ENCODE measurements at places on chromosomes 4 and X.
A peak's percentile ranks its signal among the peaks of the same experiment; 100 is the strongest.

GRCh38 chrX:56803850-56804681, 75.0 kb downstream of the NBDY start:
- DNase-seq, result no peak

GRCh38 chr4:181998398-181999295, 244.6 kb upstream of the TENM3 start:
- no peak for DNase-seq

DNA sequence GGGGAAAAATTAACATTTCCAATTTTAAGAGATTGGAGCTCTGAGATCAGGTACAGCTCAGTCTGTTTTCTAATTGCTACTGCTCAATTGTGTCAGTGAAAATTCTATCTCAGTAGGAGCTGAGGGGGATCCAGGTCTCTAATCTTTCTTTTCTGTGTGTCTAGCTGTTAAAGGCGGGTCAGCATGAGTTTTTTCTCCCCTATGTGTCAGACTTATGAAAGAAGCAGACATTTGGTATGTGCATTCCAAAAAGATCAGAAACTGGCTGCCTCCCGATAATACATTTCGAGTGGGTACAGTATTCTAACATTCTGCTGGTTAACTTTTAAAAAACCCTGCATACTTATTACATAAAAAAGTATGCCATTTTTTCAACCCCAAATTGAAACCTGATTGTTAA, 72.4 kb downstream of the PCDH7 start:
- no peak for DNase-seq

- no peak for DNase-seq
Measured at GRCh38 chr4:86091201-86091600, 268.7 kb downstream of the MAPK10 start.

- DNase-seq, result no peak
Measured at GRCh38 chr4:136219592-136220125, 1312.6 kb downstream of the PCDH18 start.

DNA sequence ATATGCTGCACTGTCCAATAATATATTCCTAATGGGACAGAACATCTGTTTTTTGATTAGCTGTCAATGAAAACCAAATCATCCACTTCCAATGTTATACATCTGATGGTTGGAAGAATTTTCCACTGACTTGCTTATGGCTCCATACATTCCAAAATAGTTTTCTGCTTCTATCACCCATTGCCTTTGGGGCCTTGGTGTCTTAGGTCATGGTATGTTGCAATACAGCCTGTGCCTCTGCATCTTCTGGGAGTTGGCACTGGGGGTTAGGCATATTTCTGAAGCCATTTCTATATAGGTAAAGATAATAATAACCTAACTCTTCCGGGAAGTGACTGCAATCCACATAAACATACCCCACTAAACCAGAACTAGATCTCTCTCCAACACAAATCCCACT, 53.2 kb upstream of the NR3C2 start:
- DNase-seq, result no peak

- no peak for DNase-seq
Measured at GRCh38 chr4:57777876-57778275, 667.7 kb upstream of the IGFBP7 start.

GRCh38 chr4:38600575-38600974, 63.4 kb upstream of the KLF3 start:
- no peak for DNase-seq

DNA sequence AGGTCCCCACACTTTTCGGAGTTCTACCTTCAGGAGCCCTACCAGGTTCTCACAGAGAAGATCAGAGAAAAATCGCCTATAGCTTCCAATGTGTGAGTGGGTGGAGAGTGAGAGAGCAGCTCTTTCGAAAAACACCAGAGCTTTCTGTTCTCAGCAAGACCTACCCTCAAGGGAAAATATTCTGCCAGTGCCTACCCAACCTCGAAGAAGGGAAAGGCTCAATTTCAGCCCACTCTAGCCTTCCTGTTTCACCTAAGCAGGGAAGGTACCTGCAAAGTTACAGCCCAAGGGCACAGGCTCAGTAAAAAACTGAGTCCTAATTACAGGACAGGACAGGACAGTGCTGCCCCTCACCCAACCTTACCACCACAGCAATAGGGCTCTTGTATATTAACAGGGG, 104.0 kb upstream of the WDR17 start:
- DNase-seq, result no peak

DNA sequence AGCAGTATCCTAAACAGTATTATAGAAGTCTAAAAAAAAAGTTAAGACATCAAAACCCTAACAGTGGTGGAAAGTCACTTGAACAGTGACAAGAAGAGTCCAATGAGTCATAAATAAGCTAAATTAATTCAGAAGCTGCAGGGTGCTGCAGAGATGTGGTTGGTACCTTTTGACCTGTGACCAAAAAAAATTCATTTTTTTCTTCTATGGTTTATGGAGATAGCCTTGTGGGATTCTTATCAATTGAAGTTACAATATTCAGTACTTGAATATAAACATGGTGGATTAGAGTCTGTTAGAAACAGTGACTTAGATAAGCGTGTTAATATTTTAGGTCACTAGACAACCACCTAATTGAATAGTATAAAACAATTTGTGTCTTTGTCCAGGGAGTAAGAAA, 35.4 kb downstream of the CCSER1 start:
- DNase-seq, result no peak

DNA sequence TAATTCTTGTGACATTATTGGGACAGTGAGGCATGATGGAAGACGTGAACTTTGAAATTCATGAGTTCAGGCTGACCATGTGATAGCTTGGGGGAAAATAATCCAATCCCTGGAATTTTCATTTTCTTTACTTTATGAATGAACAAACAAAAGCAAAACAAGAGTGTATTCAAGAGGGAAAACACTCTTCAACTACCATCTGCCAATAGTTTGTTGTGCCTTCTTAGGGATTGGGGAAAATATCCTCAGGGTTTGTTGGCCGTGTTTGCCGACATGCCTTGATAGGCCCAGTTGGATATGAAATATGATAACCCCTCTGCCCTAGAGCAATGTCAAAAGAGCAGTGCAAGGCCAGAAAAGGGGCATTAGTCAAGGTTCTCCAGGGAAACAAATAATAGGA, 80.8 kb upstream of the CLNK start:
- no peak for DNase-seq

DNA sequence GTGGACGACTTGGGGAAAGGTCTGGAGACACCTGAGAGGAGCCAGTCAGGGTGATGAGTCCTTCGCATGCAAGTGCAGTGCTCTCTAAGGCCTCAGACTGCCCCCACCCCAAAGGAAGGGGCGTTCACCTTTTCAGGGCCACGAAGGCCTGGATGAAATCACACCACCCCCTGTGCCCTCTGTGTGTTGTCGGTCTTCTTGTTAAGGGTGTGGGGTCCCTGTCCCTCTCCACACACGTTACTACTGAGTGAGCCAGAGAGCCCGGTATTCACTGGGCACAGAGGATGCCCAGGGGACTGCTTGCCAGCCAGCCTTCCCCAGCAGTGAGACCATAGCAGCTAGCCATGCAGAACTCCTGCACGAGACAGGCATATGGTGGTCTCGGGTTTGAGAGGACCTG, 72.0 kb downstream of the MTMR1 start:
- DNase-seq, result no peak

GRCh38 chr4:968621-969394, 4.6 kb downstream of the DGKQ start:
- DNase-seq, result no peak

DNA sequence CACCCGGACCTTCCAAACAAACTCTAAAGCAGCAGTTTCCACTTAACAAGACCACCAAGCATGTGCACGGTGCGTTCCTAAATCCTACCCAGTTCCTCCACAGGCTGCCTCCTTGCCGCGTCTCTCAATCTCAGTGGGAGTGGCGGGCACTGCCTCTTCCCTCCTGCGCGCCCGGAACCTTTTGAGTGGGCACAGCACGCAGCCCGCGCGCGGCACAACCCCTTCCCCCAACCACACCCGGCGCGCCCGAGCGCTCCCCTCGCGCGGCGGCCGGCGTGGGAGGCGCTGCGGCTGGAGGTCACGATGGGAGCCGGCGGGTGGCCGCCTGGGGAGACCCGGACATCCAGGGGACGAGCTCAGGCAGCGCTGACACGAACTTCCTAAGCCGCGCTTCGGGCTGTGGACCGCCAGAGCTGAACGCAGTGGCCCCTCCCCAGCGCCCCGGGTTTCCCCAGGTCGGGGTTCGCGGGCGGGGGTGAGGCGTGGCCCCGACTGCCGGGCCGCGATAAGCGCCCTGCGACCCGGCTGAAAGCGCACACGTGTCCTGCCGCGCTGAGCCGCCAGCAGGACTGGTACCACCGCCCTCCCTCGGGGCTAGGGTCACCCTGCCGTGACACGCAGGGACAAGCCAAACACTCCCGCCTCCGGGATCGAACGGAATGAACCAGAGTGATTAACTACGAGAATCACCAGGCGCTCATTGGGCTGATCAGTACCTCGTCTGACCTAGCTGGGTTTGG, at the start of gene ABCG2:
TSS of gene ABCG2 (minus strand) at position 151 of the 740 bp plus-strand sequence. CDS start 18,644 bp downstream, outside the sequence.
- DNase-seq, result peak; percentile 67

- DNase-seq, result peak; percentile 33
Measured at GRCh38 chr4:106809076-106809475, 227.0 kb downstream of the DKK2 start.

- DNase-seq, result no peak
Measured at GRCh38 chr4:73698217-73698616, 42.2 kb upstream of the CXCL8 start.

- no peak for DNase-seq
Measured at GRCh38 chrX:23788946-23789345, 6.0 kb downstream of the SAT1 start.

DNA sequence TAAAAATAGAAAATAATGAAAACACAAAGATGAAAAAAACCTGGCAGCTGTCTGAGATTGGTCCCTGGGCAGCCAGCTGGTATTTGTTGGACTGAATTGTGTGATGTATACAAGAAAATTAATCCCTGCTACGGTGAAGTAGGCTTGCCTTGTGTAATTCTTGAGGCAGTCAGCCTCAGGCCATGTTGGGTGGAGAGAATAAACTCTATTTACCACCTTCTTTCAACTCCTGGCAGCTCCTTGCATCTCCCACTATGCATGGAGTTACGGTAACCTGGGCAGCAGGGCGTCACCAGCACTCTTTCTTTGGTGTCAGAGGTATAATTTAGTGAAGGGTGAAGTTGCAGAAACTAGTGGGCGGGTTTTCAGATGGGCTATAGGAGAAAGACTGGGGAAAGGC, 3.5 kb downstream of the SPIN2A start:
- DNase-seq, result no peak

DNA sequence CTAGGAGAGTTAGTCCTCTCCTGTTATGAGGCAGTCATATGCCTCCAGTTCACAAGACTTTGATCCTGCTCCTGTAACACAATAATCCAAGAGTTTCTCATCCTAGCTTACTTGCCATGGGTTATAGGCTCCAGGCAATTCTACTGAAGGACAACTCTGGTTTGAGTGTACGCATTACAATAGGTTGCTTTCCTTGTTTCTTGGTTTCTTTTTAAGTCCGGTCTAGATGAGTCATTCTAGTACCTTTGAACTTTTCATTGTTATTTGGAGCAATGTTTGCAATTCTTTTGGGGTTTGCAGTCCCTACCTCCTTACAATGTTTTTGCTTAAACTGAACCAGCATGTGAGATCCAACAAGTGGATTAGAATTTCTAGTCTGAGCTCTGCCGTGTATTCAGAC, 109.1 kb downstream of the ANAPC4 start:
- no peak for DNase-seq

GRCh38 chr4:19729886-19730651, 521.6 kb upstream of the SLIT2 start:
- DNase-seq, result no peak

- no peak for DNase-seq
Measured at GRCh38 chr4:98518559-98519267, 139.7 kb downstream of the TSPAN5 start.

- DNase-seq, result no peak
Measured at GRCh38 chr4:55038176-55038890, 87.1 kb downstream of the KDR start.

- no peak for DNase-seq
Measured at GRCh38 chrX:110794601-110795000, 1.0 kb downstream of the CHRDL1 start.

GRCh38 chrX:120244395-120244734, 6.2 kb upstream of the ZBTB33 start:
- DNase-seq, result no peak

DNA sequence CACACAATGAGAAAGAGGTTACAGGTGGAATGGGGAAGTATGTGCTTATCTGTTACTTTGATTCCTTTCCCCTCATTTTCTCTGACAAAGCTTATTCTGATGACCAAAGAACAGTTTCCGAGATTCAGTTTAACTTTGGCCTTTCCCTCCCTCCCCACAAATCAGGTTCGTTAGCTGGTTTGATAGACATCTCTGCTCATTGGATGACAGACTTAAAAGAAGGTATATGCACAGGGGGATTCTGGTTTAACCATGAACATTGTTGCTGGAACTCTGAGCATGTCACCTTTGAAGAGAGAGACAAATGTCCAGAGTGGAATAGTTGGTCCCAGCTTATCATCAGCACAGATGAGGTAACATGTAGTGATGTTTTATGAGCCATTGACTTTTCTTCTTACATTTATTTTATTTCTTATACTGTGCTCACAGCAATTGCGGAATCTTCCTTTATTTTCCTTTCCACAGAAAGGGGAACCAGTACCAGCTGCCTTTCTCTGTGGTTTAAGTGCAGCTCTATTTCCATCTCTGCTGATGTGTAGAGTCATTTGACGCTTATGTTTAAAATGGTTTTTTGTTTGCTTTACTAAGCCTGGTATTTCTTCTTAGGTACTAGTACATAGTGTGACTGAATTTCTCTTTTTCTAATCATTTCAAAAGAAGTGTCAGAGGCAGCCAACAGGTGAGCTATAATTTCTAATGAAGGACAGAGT, 125.0 kb downstream of the AKAP4 start:
- no peak for DNase-seq

GRCh38 chr4:148330724-148331123, 111.5 kb downstream of the NR3C2 start:
- no peak for DNase-seq

GRCh38 chr4:17665346-17665745, 50.9 kb downstream of the MED28 start:
- DNase-seq, result no peak

DNA sequence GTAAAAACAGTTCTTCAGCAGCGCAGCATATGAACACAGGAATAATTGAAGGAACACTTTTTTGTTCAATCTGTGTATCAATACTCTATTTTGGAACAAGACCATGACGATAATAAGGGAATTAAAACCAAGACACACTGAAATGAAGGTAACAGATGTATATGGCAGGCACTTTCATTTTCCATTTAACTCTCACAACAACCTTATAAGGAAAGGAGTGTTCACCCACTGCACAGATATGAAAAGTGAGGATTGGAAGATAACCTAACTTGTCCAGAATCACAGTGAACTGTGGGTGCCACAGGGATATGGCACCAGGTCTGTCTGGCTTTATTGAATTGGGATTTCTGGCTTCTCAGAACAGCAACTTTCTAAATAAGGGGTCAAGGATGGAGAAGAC, 153.3 kb downstream of the MID1IP1 start:
- DNase-seq, result no peak

GRCh38 chr4:157072002-157072401, 3.9 kb upstream of the GLRB start:
- no peak for DNase-seq

GRCh38 chr4:4426511-4427120, 39.7 kb downstream of the NSG1 start:
- DNase-seq, result no peak

- DNase-seq, result no peak
Measured at GRCh38 chrX:111490688-111491087, 20.8 kb upstream of the SERTM2 start.

- DNase-seq, result no peak
Measured at GRCh38 chrX:133935076-133935475, 50.3 kb downstream of the GPC3 start.
